ENCODE measurements at places on chromosomes 12 and 14.

DNA sequence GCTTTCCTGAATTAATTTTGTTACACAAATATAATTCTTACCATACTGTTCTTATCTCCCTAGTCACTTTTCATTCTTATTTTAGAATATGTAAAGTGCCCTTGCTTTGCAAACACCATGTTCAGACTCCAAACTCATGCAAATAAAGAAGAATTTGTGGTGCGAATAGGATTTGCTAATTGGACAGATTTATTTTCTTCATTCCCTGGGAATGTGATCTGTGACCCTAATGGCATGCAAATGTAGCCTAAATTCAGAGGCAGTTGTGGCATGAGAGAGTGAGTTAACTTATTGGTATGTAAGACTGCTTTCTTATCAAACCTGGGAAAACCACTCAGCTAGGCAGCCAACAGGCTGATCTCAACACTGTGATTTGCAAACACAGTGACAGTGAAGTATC, 10.0 kb downstream of the CAPZA3 start:
- no peak for DNase-seq

GRCh38 chr12:57625261-57626032, 7.6 kb downstream of the B4GALNT1 start:
- DNase-seq = no peak

DNA sequence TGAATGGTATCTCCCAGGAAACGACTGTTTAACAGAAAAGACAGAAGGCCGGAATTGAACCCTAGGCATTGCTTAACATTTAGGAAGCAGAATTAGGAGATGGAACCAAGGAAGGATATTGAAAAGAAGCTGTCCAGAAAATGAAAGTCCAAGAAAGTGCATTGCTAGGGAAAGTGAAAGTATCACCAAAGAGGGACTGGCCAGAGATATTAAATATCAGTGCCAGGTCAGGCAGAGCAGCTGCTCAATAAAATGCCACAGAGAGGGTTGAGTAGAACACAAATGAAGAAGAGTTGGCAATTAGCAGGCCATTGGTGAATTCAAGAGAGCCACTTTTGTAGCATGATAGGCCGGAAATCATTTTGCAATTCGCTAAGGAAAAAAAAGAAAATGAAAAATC, 101.6 kb downstream of the CFAP54 start:
- DNase-seq = no peak

GRCh38 chr14:50620341-50620740, 47.8 kb downstream of the SAV1 start:
- no peak for DNase-seq

DNA sequence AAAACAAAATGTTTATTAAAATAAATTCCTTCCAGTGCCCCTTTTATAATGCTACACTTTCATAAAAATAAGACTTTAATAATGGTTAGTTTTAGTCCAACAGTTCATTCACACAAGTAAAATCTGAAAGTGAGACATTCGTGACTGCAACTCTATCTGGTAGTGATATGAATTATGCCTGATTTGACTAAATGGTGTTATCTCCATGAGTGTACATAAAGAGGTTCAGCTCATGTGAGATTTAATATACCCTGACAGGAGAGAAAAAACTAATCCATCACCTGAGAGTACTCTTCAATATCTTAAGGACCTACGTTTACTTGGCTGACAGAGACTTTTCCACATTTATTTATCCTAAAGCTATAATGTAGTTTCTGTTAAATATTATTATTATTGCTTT, 34.0 kb downstream of the ERO1A start:
- no peak for DNase-seq

- DNase-seq = no peak
Measured at GRCh38 chr12:124964836-124965462, 24.0 kb downstream of the DHX37 start.

Measured in T-cell (primary cell).